ENCODE measurements at places on chromosomes 16 and 17. TPM values are rescaled to one million over a fixed set of nuclear protein-coding genes. Genes with fewer than 3 reads are reported as not detected.

DNA sequence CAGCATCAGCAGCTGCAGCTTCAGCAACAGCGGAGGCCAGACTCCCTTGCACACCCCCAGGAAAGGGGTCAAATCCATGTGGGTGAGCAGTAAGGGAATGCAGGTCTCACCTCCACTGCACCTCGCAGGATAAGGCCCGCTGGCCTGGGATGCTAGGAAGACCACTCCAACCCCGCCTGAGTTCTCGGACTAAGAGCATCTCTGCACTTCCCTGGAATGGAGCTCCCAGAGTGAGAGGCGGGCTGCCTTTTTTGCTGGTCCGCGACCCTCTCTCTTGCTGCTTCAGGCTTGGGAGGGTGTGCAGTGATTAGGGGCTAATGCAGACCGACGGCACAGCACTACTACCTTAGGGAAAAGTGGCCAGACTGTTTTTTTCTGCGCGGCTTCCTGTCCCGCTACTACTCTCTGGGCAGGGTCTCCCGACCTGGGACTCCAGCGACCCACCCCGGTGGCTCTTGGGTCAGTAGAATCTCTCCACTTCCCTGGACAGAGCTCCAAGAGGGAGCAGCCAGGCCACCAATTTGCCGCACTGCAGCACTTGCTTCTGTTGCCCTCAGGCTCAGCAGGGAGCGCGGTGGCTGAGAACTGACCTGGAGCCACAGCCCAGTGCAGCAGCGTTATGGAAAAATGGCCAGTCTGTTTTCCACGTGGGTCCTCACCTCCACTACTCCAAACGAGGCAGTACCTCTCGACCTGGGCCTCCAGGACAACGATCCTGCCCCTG, 480.4 kb downstream of the CDH8 start:
- peaks cover 31% of the 10 kb centered on the region for H3K27me3 ChIP-seq

Gene NPIPB2
- 37.3 TPM for total RNA-seq

DNA sequence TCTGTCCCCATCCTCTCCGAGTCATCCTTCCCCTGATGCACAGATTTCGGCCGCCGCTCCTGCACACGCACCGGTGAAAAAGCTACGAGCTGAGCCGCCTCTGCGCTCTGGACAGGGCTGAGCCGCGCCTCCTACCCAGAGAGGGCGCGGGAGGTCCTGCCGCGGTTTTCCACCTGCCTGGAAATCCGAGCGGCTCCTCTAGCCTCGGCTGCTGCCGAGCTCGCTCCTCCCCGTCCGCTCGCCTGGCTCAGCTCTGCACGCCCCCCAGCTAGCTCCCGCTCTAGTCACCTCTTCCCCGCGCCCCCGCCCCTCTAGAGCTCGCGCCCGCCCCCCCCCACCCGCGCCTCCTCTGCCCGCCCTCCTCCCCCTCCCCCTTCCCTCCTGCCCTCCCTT, 198 bp upstream of the SHISA9 start:
- H3K36me3 ChIP-seq: peaks cover 5% of the 10 kb centered on the region
- H3K27me3 ChIP-seq: no peaks in the 10 kb centered on the region
- H3K27ac ChIP-seq: peak overlapping the region; percentile 99
- peak; percentile 79 for DNase-seq
- peaks cover 52% of the 10 kb centered on the region for H3K4me1 ChIP-seq

DNA sequence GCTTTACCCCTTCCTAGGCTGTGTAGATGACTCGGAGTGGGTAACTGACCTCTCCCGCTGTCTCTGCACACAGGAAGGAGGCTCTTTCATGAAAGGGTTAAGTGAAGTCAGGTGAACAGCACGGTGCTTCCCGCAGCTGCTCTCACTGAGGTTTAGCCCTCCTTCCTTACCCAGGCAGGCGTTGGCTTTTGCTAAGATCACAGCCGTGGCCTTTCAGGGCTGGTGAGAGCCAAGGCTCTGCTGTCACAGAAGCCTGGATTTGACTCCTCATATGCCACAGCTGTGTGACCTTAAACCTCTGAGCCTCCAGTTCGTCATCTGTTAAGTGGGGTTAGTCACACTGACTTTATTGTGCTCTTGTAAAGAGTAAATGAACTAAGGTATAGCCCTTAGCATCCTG, 90.9 kb upstream of the PLCG2 start:
- no peaks in the 10 kb centered on the region for H3K4me1 ChIP-seq
- no peak overlapping the region for H3K27ac ChIP-seq
- no peak overlapping the region for H3K4me3 ChIP-seq
- DNase-seq: no peak
